ENCODE measurements at places on chromosomes 5 and 9.

GRCh38 chr5:74491586-74491985 lies 148.9 kb downstream of the ENC1 start:
- no peak for DNase-seq

DNA sequence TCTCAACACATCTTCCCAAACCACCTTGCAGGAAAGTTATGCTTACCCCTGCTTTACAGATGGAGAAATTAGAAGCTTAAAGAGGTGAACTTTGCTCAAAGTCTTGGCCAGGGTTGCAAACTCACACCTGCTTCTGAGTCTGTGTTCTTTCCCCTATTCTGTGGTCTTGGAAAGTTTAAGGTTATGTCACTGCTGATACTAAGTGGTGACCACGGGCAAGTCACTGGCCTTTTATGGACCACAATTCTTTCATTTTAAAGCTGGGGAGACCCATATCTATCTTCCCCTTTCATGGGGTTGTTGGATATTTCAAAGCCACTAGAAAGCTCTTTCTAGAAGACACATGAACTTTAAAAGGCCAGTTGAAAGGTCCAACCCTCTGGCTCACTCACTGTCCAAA lies 95.4 kb upstream of the KLF4 start:
- no peak for DNase-seq

- DNase-seq, result peak; percentile 82
Observed at GRCh38 chr5:55232985-55233928, at the start of gene CCNO. Gene CCNO (minus strand): TSS chr5:55233608. CDS start chr5:55233523, 85 bp downstream.

- DNase-seq, result no peak
Observed at GRCh38 chr9:97964901-97965300, 18.2 kb upstream of the ANP32B start.

- no peak for DNase-seq
Observed at GRCh38 chr5:120644516-120644915, 180.4 kb downstream of the PRR16 start.

- no peak for DNase-seq
Observed at GRCh38 chr5:160978944-160979343, 126.9 kb upstream of the ATP10B start.

- peak; percentile 67 for DNase-seq
Observed at GRCh38 chr5:139651853-139652787, 4.0 kb downstream of the CXXC5 start.

DNA sequence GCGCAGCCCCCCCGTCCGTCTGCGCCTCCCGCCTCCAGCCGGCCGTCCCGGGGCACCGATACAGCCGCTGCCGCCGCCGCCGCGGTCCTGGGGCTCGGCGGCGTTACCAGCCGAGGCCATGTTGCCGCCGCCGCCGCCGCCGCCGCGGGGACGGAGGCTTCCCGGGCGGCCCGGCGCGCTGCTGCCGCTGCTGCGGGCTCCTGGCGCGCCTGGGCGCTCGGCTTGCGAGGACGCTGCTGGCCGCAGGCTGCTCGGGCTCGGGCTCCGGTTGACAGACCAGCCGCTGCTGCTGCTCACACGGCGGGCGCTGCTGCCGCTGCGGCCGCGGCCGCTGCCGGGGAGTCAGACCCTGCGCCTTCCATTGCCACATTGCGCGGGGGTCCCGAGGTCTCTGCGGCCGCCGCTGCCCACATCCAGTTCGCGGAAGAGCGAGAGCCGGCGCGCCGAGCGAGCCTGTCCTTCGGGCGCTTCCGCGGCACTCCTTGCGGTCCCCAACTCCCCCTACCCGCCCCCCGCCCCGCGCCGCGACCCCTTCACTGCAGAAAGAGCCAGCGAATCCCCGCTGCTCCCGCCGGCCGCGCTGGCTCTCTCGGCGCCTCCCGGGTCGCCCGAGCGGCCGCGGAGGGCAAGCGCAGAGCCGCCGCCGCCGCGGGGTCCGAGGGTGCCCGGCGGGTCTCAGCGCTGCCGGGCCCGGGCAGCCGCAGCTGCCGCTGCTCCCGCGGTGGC lies 8.4 kb downstream of the PTCH1 start:
- peak; percentile 41 for DNase-seq

- DNase-seq, result no peak
Observed at GRCh38 chr5:91824406-91824805, 441.3 kb upstream of the ARRDC3 start.

GRCh38 chr5:127961763-127962145 lies 121.8 kb upstream of the SLC12A2 start:
- DNase-seq, result no peak

DNA sequence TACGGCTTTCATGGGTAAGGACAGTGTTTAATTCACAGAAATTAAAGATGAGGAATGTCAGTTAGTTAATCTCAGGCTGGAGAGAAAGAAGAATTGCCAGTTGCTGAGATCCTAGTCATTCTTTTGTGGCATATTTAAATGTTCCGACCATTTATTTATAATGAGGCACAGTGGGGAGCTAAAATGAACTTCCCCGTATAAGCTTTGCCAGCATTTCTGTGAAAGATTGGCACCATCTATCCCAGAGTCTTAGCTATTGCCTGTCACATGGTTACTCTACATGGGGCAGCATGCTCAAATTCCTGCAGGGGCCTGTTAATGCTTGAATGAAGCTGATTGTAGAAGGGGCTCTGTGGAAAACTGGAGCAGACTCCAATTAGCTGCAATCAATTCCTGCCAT lies 314.1 kb downstream of the PRELID2 start:
- no peak for DNase-seq

DNA sequence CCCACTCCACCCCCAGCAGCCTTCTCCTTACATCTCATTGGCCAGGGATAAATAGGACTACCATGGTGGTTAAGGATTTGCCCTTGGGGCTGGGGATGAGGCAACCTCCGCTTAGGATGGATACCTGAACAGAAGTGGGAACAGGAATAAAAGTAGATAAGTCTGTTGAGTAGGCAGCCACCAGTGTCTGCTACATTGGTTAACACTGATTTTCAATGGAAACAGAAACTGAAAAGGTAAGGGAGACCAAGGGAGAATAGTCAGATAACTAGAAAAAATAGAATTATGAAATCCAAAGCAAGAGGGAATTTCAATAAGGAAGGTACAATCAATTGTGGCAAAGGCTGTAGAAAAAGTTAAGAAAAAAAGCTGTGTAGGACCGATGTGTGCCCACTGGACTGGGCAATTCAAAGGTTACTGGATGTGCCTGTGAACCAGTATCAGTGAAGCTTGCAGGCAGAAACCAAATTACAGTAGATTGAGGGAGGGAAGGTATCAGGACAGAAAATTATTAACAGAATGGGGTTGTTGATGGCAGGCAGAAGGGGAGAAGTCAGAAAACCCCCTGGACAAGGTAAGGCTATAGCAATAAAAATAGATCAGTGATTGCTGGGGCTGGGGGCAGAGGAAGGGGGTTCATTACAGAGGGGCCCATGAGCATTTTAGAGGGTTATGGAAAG lies 48.7 kb downstream of the DNAJC21 start:
- no peak for DNase-seq

DNA sequence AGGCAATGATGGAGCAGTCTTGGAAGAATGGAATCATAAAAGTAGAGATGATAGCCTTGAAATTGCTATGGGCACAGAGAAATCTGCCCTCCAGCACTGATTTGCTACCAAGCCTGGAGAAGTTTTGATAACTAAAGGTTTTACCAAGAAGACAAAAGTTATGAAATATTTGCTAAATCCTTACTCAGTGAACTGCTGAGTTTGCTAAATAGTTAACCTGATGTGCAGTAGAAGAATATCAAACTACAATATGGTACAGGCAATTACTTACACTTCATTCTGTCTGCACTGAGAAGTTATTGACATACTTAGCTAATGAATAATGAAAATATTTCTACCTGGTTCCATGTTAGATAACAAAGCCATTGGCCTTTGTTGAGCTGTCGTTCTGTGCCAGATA lies 124.5 kb downstream of the SGCD start:
- DNase-seq, result no peak

- peak; percentile 85 for DNase-seq
Observed at GRCh38 chr5:95822542-95823181, at the start of gene GLRX. Gene GLRX (minus strand): TSS chr5:95822726. CDS start chr5:95822662, 64 bp downstream.

GRCh38 chr5:18797222-18797621 lies 1163.0 kb downstream of the TAF11L14 start:
- no peak for DNase-seq

DNA sequence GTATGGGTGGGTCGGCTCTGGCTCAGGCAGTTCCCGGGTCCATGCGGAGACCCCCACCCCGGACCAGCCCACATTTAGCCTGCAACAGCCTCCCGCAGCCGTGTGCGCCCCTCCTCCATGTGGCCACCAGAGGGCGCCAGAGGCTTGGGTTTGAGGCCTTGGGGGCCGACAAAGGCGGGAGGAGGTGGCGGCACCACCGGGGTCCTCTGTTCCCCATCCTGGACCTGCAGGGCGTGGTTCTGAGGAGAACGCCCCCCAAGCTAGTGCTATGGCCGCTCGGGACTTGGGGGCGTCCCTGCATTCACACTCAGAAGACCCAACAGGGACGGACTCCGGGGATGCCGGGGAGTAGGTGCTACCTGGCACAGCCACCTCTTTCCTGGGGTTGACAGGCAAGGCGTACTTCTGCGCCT lies 16.5 kb downstream of the ASS1 start:
- DNase-seq, result peak; percentile 78

- no peak for DNase-seq
Observed at GRCh38 chr5:95424016-95424415, 32.9 kb downstream of the FAM81B start.

GRCh38 chr9:89144238-89144637 lies 34.4 kb downstream of the SHC3 start:
- no peak for DNase-seq

DNA sequence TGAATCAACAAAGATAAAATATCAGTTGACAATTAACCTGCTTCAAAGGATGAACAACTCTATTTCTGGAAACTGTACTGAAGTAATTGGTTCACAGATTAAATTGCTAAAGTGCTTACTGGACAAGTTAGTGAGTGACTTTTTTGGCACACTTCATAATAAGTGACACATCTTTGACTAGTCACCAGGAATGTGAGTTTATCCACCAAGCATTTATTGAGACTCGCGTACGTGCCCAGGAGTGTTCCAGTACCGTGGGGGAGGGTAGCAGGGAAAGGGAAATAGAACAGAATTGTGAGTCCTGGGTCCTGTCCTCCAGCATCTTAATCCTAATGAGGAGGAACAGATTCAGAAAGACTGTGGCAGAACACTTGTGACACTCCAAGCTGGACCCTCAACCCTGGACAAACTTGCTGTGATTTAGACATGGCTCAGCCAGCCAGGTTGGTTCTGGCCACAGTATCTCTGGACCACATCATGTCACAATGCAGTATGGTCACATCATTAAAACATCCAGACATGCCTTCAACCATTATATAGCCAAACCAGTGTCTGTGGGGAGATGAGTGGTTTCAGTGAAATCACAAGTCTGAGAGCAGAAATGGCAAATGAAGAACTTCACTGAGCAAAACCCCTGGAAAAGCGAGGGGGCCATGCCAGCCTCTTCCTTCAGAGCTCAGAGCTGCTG lies 623.1 kb downstream of the BNC2 start:
- peak; percentile 52 for DNase-seq

- DNase-seq, result no peak
Observed at GRCh38 chr9:21383627-21384026, 1.6 kb downstream of the IFNA2 start.

DNA sequence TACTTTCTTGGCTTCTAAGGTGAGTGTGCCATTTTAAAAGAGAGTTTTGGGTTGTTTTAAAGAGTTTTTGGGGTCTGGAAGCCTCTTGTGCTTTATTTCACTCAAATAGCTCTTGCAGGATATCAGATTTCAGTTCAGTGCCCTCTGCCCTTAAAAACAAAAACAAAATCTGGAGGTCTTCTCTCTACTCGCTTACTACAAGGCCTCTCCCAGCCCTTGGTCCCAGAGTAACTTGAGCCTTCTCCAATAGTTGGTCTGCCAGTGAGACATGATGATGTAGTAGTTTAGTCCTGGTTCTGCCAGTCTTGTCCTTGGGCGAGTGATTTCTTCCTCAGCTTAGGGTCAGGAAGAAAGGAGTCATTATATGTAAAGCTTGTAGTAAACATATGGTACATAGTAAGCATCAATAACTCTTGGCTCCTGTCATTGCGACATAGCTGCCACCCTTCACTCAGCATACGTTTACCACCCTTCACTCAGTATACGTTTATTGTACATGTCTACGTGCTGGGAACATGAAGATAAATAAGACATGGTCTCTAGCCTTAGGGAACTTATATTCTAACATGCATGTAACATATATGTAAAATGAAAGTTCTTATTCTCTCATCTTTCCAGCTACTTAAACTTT lies 147.6 kb downstream of the MAN2A1 start:
- DNase-seq, result no peak

- DNase-seq, result peak; percentile 38
Observed at GRCh38 chr5:78720227-78720985, 71.8 kb upstream of the LHFPL2 start.

GRCh38 chr5:143262393-143263174 lies 140.9 kb downstream of the NR3C1 start:
- no peak for DNase-seq

GRCh38 chr9:136856079-136856476 lies 3.9 kb downstream of the MAMDC4 start:
- DNase-seq, result no peak

DNA sequence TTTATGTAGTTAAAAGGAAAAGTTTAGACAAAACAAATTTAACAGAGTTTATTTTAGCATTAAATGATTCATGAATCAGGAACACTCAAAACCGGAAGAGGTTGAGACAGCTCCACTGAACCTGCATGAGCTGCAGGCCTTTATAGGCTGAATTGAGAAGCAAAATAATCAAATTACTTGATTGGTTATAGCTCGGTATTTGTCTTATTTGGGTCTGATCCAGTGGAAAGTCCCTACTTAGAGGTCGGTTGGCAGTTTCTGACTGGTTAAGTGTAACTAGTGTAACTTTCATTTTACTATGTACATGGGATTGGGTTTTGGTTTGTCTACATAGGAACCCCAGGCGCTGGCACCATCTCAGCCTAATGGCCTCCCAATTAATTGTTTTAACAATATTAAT lies 74.1 kb upstream of the PIK3R1 start:
- DNase-seq, result no peak

DNA sequence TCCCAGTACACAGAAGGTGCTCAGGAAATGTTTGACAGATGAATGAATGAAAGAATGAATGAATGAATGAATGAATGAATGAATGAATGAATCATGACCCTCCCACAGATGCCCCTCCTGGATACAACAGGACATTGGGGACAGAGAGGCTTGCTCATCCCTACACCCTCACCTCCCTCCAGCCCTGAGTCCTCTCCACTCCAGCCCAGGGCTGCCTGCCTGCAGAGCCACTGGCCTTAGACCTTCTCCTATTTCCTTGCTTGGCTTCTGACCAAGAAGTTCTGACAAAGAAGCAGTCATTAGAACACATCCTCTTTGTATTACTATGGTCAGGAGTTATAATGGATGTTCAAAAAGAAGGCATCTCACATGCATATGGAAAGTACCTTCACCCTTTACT lies 240.7 kb upstream of the DAPK1 start:
- DNase-seq, result no peak

DNA sequence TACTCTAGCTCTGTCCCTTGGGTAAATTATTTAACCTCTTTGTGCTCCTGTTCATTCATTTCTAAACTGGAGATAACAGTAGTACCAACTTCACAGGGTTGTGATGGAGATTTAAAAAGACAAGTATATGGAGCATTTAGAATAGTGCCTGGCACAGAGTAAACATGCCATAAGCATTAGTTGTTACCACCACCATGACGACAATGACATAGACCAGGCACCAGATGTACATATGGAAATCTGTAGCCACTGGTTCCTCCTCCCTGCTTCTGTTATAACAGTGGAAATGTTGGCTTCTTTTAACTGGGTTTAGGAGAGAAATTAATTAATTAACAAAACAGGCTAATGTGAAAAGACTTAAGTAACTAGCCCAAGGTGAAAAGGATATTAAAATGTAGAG lies 217.5 kb downstream of the DENND1A start:
- DNase-seq, result peak; percentile 9
